ENCODE measurements at places on chromosomes 5 and 9.

- DNase-seq: no peak
These were observed 451.0 kb upstream of the TUSC1 start for GRCh38 chr9:26129217-26129616.

DNA sequence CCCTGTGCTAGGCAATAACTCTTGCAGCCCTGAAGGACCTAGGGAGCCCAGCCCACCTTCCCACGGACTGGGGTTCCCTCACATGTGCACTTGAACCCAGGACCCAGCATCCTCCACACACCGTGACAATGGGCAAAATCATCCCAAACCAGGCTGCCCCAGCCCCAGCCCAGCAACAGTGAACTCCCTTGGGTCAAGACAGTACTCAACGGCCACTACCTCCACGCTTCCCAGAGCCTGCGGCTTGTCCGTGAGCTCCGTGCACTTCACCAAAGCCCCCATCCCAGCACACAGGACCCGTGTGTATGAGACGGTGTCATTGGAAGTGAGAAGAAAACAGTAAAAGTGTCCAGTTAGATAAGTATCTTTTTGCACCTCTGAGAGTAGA lies 55.8 kb downstream of the IPPK start:
- no peak for DNase-seq

DNA sequence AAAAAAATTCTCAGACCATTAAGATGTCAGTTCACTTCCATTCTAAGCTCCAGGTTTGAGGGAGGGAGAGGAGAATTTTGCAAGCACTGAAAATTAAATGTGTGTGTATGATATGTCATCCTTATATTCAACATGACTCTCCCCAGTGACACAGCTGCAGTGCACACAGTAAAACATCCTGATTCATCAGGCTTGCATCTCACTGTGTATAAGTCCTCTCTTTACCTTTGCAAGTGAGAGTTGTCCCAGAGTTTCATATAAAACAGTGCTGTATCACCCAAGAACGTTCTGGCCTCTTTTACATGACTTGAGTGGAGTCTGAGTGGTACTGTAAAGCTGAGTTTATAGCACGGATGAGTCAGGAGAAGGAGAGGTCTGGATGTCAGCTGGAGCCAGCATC lies 50.0 kb downstream of the DMRT2 start:
- no peak for DNase-seq

DNA sequence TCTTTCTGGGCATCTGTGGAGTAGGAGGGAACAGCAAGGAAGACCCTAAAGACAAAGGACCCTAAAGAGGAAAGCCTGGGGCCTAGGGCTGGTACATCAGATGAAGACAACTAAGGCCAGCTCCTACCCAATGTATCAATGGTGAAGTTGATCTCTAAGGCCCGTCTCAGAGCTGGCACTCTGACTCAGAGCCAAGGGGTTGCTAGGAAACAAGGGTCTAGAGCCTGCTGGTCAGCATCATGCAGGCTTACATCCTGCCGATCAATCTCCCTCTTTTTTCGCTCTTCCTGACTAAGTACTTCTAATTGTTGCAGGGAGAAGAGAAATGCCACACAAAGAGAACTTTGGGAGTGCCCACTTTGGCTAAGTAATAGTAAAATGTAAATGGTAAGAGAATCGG lies 26.2 kb downstream of the TRIM32 start:
- DNase-seq: no peak

DNA sequence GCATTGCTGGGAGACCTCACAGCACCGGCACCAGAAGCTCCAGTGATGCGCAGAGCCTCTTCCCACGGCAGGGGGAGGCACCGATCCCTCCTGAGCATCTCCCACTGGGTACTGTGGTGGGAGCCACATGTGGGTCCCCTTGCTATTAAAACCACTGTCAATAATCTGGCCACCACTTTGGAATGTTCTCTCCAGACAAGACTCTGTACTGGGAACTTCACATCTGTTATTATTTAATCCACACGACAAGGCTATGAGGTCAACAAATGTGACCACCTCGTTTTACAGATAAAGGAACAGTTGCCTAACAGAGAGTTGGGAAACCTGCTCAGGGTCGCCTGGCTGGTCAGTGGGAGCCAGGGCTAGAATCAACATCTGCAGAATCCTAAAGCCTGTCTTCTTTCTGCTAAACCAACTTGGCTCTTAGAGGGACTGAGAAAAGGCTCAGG lies 72.7 kb downstream of the EPB41L4B start:
- DNase-seq: no peak

GRCh38 chr9:115058175-115058574 lies 59.8 kb downstream of the TNC start:
- DNase-seq: no peak

GRCh38 chr9:90727488-90727887 lies 74.1 kb upstream of the SYK start:
- no peak for DNase-seq

- no peak for DNase-seq
These were observed 73.8 kb downstream of the C9orf50 start for GRCh38 chr9:129547063-129547462.

- DNase-seq: no peak
These were observed 156.9 kb downstream of the CNTLN start for GRCh38 chr9:17291766-17292165.

DNA sequence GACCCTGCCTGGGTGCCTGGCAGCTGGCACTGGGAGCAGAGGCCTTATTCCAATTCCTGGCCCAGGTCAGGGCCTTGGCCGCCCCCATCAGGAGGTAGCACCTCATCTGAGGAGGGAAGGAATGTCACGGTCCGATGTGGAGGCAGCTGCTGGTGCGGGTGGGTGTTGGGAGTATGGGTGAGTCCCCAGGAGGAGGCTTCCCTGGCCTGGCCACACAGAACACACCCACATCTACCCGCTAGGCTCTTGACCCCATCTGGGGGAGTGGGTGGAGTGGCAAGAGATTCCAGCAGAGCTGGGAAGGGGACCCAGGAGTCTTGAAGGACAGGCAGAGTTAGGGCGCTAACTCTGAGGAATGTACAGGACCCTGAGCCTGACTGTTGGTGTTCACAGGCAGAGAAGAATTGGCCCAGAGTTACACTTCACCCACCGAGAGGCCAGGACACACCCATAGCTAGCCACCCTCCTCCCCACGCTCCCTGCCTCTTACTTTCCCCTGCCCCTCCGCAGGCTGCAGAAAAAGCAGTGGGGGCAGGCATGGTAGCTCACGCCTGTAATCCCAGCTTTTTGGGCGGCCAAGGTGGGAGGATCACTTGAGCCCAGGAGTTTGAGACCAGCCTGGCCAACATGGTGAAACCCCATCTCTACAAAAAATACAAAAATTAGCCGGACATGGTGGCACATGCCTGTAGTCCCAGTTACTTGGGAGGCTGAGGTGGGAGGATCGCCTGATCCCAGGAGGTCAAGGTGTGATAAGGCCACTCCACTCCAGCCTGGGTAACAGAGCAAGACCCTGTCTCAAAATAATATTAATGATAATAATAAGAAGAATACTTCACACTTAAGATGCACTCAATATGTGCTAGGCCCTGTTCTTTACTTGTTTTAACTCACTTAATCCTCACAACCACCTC lies 6.0 kb downstream of the OLFML2A start:
- DNase-seq: no peak

GRCh38 chr9:125271081-125271480 lies 9.5 kb downstream of the GAPVD1 start:
- no peak for DNase-seq

DNA sequence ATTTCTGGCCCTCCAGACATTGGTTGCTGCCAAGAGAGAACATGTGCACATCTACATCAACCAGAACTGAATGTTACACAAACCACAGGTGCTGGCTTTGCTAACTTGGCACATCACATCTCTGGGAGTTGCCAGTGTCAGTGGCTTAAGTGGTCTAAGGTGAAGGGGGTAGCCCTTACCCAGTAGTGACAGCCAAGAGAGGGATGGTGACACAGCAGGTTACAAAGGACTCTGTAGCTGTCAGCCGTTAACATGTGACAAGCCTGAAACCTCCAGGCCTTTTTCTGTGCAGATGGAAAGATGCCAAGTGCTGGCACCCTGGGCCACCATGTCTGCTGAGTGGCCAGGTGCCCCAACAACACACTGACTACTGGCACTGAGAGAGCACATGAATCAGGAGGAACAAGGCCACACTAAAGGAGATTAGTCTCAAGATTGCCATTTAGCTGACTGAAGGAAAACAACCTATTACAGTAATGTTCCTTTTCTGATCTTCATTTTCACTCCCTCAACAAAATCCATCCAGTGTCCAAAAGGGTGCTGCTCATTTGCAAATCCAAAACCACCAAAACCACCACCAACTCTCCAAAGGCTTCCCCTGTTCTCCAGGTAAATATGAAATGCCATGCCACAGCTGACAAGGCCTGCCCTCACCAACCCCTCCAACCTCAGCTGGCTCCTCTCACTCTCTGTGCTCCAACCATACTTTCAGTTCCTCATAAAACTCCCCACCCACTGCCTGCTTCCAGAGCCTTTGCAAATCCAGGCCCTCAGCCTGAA lies 20.2 kb downstream of the SIL1 start:
- no peak for DNase-seq

- no peak for DNase-seq
These were observed 590.4 kb downstream of the PRELID2 start for GRCh38 chr5:145244788-145245187.

DNA sequence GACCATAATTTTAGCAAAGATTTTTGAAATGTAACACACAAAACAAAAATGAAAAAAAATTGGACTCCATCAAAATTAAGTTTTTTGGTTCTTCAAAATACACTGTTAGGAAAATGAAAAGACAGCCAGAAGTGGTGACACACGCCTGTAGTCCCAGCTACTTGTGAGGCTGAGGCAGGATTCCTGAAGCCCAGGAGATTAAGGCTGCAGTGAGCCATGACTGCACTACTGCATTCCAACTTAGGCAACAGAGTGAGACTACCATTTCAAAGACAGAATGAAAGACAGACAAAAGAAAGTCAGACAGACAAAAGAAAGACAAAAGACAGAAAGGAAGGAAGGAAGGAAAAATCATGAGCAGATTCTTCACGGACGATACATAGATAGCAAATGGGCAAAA lies 7.5 kb downstream of the DIAPH1 start:
- DNase-seq: no peak

- DNase-seq: no peak
These were observed 520.0 kb downstream of the SPOCK1 start for GRCh38 chr5:136979131-136979530.

- no peak for DNase-seq
These were observed 46.6 kb downstream of the RAB3C start for GRCh38 chr5:58629271-58630159.

DNA sequence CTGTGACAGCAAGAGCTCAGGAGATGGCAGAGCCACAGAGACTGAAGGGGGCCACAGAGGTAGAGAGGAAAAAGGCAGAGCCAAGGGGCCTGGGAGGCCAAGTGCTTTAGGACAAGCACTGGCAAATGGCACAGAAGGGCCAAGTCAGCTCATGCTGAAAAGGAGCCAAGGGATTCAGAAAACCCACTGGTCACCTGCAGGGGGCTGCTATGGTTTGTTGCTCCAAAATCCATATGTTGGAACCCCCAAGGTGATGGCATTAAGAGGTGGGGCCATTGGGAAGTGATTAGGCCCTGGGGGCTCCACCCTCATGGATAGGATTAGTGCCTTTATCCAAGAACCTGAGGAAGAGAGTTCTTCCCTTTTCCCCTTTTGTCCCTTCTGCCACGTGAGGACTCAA lies 165.4 kb downstream of the ARSB start:
- DNase-seq: no peak

- DNase-seq: no peak
These were observed 53.7 kb upstream of the RPL26L1 start for GRCh38 chr5:172905346-172906140.

- DNase-seq: no peak
These were observed 7.1 kb downstream of the RAPGEF1 start for GRCh38 chr9:131732636-131733289.

GRCh38 chr9:98374385-98375051 lies 119.1 kb upstream of the TBC1D2 start:
- no peak for DNase-seq

- no peak for DNase-seq
These were observed 243.7 kb downstream of the HSPA4 start for GRCh38 chr5:133295520-133295919.

- no peak for DNase-seq
These were observed 13.5 kb downstream of the CTNND2 start for GRCh38 chr5:11890777-11891176.

DNA sequence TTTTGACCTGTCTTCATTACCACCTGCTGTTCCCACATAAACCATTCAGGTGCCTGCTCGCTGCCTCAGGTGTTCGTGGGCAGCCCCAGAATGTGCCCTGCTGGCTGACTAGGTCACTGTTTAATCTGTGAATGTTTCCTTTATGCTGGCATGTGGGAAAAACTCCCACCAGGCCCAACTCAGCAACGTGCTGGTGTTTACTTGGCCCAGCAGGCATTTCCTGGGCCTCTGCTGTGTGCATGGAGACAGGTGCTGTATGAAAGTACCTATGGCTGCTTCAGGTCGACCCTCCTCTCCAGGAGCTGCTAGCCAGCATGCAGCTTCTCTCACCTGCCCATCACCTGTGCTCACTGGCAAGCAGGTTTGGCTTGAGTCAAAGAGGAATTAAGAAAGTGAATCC lies 65.8 kb downstream of the RAD23B start:
- no peak for DNase-seq

GRCh38 chr5:62649025-62649424 lies 70.4 kb downstream of the LRRC70 start:
- DNase-seq: no peak

DNA sequence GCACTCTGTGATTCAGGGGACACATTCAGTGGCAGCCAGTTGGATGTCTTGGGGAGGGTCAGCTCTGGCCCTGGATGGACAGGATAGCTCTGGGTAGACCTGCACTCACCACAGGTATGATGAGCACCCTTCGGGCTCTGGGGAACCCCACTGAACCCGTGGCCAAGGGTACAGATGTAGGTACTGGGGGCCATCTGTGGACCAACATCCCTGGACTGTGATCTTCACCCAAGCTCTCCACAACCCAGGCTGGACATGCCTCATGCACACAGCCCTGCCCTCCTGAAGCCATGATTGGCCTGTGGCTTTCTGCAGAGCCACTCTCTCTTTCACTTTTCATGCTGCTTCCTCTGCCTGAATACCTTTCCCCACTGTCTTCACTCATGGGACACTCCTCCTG lies 15.6 kb upstream of the ACSL6 start:
- no peak for DNase-seq

- DNase-seq: no peak
These were observed 29.6 kb upstream of the ZNF782 start for GRCh38 chr9:96883922-96884321.

GRCh38 chr5:138911441-138911840 lies 36.3 kb upstream of the LRRTM2 start:
- DNase-seq: no peak

GRCh38 chr5:67115246-67115645 lies 81.4 kb downstream of the CD180 start:
- no peak for DNase-seq

- no peak for DNase-seq
These were observed 609.8 kb upstream of the GRAMD2B start for GRCh38 chr5:125813221-125813974.

DNA sequence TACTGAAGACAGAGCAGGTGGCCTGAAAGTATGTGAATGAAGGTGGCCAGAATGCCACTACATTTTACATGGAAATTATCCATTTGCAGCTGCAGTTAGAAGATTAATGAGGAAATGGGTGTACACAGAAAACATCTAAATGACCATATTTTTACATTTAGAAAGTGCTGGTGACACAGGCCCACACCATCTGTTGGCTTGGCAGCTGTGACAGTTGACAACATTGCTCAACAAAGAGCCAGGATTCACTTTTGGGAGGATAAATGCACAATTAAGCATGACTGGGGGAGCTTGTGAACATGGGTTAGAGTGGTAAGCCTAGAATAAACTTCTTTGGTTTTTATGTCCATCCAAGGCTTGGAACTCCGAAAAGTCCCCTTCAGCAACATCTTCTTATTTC lies 360.5 kb downstream of the KCTD16 start:
- no peak for DNase-seq
